H1 (cell line): ENCODE measurements at places on chromosomes 6 and 20.

DNA sequence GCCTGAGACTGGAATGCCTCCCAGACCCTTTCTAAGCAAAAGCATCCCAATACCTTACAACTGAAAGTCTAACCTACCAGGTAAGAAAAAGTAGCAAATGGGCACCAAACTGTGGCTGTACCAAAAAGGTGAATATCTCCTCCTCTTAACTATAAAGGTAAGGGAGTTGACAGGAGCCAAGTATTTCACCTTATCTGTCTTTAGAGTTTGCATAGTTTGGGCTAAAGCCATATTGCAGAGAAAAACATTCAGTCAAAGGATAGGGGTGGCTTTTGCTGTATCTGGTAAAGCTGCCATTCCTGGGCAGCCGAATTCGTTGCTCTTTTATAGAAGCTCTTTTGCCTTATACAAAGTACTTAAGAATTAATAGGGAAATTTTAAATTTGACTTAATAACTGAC, 38.1 kb downstream of the PHF3 start:
- no peak for DNase-seq

GRCh38 chr6:152147269-152147668, 339.8 kb downstream of the ESR1 start:
- no peak for DNase-seq

DNA sequence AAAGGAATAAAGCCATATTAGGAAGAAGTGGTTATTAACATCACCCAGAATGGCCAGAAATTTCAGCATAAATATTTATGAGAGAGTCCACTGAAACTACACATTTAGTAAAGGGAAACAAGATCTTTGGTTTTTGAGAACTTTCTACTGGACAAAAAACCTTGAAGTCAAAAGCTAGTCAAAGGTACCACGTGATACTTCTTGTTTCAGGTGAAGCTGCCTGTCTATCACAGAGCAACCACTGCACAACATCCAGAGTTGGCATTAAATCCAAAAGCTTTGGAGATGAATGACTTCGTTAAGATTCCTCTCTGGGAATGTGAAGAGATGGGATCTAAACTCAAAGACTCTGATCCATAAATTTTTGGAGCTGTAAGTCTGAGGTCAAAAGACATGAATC, 137.0 kb downstream of the KCNQ5 start:
- no peak for DNase-seq

DNA sequence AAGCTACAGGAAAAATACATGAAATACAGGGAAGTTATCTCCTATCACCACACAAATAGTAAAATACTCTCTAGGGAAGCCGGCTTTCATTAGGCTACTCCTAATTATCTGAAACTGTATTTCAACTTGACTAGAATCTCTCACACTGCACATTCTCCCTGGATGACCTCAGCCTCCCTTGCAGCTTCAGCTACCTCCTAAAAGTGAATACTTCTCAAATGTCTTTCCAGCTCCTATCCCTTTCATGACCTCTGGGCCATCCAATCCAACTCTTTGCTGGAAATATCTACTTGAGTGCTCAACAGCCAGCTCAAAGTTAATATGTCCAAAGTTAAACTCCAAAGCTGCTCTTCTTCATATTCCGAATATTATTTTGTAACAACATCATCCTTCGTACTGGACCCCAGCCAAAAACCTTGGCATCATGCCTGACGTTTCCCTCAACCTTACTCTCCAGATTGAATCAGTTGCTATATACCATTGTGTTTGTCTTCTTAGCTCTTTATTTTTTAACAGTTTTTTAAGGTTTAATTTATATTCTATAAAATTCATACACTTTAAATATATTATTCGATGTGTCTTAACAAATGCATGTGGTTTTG, 29.4 kb upstream of the KIF6 start:
- no peak for DNase-seq

DNA sequence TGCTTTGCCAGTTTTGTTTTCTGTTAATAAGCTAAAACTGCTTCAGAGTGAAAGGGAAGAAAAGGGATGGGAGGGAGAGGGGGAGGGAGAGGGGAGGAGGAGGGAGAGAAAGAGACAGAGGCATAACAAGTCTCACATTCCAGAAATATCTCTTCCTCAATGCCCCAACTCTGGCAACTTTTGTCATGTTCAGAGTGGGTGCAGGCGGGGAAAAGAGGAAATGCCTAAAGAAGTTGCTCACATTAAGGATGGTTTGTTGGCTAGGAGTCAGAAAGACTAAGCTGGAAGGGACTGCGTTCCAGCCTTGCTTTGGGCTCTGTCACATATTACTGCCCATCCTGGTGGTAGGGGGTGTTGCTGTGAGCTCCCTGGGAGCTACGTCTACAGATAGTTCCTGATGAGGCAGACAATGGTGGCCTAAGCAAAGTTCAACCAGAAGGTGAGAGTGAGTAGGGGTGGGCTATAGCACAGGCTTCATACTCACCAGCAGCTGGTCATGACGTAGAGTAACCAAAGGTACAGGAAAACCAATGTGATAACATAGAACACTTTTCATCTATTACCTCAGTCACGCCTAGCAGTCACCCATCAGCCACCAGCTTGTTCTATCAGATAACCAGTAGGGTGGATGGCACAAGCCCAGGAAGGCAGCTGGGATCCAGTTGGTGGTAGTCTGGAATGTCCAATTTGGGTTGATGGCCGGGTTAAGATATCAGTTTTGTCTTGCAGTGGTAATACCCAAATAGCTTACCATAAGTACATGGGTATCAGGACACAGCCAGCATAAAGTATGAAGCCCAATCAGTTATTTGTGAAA, 2.1 kb downstream of the TSPYL4 start:
- no peak for DNase-seq

DNA sequence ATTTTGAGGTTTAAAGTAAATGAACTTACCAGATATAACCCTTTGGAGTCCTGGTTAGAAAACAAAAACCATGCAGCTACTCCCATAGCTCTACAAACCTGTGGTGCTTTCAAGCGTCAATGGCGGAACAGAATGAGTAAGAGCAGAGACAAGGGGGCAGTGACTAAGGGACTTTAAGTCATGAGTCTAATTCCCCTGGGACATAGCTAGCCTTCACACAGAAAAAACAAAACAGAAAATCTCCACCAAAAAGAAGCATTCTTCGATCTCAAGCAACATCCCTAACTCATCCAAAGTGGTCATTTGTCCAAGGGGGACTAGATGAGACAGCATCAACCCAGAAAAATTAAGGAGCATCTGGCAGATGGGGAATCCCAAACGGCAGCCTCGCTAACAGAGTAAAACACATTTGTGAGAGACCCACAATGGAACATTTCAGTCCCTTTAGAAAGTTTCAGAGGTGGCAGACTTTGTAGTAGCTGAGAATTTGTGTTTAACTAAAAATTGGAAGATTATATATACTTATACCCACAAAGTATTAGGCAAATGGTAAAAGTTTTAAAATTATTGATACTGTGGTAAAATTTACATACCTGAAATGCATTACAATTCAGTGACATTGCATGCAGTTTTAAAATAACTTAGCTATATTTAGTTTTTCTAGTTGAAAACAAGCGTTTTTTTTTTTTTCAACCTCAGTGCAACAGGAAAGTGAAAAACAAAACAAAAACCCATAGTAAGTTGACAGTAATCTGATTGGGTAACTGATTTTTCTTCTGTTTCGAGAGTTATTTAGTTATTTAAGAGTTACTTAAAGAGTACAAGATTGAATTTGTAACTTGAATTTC, 67.5 kb downstream of the KCNQ5 start:
- DNase-seq, result no peak

- DNase-seq, result peak; percentile 40
These were observed 276.4 kb upstream of the MOCS1 start for GRCh38 chr6:40210628-40211056.

GRCh38 chr6:56848105-56848504, 106.8 kb upstream of the BEND6 start:
- no peak for DNase-seq

- DNase-seq, result no peak
These were observed 231.4 kb downstream of the PAX1 start for GRCh38 chr20:21936720-21937380.

DNA sequence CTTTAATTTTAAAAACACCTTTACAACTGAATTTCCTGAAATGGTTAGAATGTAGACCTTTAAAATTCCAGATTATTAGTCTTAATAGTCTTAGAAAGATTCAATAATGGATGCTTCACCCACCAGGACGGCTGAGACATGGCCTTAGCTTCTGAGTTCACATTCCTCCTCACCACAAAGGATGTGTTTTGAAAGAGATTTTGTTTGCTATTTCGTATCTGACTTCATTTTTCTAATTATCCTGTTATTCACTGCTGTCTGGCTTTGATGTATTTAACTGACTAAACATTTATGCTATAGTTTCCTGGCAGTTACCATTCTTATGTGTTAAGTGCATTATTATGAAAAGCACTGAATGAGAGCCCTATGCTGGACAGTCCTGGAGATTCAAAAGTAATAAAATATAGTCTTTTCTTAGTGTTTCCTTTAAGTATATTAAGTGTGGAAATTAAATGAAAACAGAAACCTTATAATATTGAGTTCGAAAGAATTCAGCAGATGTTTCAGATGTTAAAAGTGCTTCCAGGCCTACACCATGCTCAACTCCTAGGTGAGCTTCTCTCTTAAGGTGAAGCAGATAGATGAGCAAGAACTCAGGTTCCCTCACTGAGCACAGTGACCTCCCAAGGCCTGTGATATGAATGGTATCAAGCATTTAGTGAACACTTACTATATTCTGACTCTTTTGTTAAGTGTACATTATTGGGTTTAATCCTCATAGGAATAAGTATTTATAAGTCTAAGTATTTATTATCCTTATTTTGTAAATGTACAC, 40.3 kb downstream of the MAP3K4 start:
- no peak for DNase-seq

- DNase-seq, result no peak
These were observed 111.0 kb downstream of the MRPL14 start for GRCh38 chr6:44016131-44016870.

GRCh38 chr6:70315079-70315751, 12.3 kb upstream of the COL9A1 start:
- DNase-seq, result no peak

- DNase-seq, result no peak
These were observed 98.3 kb downstream of the HAO1 start for GRCh38 chr20:7841971-7842310.

DNA sequence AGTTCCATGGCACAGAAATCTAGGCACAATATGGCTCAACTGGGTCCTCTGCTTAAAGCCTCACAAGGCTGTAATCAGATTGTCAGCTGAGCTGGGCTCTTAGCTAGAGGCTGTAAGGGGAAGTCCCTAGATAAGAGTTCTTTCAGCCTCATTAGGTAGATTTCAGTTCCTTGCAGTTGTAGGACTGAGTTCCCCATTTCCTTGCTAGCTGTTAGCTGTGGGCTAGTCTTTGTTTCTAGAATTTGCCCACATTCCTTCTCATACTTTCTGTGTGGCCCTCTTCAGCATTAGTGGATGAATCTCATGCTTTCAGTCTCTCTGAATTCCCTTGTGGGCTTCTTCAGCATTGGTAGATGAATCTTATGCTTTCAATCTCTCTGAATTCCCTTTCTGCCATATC, 71.0 kb upstream of the MRAP2 start:
- DNase-seq, result no peak

DNA sequence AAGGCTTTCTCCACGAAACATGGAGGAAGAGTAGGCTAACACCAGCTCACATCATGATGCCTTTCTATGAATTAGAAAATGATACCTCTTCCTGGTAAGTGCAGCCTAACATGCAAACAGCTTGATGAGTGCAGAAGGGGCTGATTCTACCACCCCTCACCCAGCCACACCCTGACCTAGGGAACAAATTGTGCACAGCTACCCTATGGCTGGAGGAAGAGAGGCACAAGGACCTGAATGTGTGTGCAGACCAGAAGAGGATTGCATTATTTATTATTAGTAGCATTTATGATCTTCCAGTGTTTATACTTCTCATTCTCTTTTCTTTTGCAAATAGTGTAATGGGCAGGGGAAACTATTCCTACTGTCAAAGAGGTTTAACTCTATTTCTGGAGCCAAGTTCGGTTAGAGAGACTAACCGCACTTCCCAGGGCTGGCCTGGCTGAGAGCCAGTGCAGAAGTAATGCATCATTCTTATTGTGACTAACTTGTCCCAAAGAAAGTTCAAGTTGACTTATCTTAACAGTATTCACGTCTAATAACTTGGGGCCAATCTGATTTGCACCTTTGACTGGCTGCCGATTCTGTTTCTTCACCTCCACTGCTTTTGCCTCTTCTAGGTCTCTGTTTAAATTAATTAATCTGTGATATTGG, 237.5 kb downstream of the CD83 start:
- no peak for DNase-seq

GRCh38 chr6:119037941-119038623, 40.4 kb downstream of the FAM184A start:
- no peak for DNase-seq

GRCh38 chr6:53244958-53245357, 96.3 kb upstream of the GCM1 start:
- no peak for DNase-seq

DNA sequence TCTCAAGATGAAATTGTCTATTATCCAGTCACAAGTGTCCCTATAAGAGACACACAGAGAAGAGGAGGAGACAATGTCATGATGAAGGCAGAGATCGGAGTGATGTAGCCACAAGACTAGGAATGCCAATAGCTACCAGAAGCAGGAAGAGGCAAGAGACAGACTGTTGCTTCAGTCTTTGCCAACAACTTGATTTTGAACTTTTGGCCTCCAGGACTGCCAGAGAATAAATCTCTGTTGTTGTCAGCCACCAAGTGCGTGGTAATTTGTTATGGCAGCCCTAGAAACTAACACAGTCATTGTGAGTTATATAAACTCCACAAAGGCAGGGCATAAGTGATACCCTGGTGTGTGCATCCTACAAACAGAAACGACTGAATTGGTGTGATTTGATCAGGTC, 517.0 kb downstream of the BTBD3 start:
- no peak for DNase-seq

DNA sequence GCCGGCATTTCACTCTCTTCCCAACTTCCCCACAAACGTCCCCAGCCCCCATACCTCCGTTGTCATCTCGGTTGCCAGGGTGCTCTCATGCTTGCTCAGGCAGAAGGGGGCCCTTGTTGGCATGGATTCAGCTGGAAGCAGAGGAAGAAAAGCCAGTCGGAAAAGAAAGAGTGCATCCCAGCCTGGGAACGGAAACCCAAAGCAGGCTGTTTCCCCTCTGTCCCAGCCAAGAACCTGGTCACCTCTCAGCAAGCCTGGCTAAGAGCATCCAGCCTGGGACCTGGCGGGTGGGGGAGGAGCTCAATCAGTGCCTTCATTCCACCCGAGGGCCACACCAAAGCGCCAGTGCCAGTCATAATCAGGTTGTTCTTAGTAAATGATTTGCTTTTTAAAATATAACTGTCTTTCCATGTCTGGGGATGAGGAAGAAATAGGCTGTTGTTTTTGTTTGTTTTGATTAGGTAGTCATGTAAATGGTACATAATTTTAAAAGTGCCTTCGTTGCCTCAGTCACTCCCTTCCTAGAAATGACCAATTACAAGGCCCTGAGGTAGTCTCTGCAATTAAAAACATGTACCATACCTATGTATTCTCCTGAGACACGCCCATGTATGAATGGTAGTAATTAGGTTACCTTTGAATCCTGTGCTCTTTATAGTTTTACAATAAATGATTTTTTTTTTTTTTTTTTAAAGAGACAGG, 21.1 kb downstream of the CHMP4B start:
- DNase-seq, result no peak
